ENCODE measurements at places on chromosomes 2 and 18. TPM values are rescaled to one million over a fixed set of nuclear protein-coding genes. Genes with fewer than 3 reads are reported as not detected.

Gene MYO5B
- 27.9 TPM for total RNA-seq

Gene C2orf80
- total RNA-seq, result not detected

Gene MYOM1
- 92.8 TPM for total RNA-seq

Gene XDH
- 0.06 TPM for total RNA-seq

Gene VWC2L
- total RNA-seq, result 0.35 TPM
